ENCODE measurements at places on chromosomes 7 and 10.

DNA sequence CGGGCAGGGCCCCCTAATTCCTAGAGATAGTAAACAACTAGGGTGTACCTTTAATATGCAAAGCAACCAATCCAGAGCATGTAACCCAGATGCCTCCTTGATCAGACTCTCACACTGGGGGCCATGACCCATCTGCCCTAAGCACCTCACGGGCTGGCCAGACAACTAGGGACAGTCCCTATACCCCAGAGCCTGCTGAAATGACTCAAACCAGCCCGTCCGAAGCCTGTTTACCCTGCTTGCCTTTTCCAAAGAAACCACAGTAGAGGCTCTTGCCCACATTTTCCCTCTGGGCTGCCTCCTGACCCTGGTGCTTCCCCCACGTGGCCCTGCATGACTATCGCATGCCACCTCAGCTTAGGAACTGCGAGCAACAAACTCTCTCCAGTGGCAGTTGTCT lies 46.2 kb downstream of the RGS10 start:
- no peak for DNase-seq

DNA sequence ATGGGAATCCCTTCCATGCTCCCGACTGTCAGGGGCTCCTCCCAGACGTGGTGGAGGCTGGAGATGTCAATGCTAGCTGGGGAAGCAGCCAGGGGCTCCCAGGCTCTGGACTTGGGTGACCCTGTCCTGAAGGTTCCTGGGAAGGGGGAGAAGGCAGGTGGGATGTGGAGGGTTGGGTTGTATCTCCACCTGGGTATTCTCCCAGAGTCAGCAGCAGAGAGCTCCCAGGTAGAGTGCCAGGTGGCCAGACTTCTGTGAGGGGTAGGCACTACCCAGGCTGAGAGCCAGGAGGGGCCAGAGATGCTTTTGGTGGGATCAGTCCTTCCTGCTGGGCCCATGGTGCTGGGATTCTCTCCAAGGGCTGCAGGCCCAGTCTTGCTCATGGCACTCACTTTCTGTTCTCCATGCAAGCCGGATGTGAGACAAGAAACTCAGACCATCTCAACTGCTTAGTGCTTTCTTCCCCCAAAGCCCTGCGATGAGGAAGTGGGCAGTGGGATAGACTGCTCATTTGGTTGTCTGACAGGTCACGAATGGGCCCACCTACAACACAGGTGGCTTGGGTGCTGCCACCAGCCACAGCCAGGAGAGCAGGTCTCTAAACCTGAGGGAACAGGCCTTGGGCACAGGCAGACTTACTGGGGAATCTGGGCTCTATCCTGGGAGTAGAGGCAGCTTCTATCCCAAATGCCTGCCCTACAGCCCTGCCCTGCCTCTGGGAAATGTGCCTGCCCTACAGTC lies 52.5 kb upstream of the CAMK2B start:
- DNase-seq = no peak

GRCh38 chr7:103113164-103113563 lies 35.7 kb downstream of the NAPEPLD start:
- no peak for DNase-seq

GRCh38 chr10:61781969-61782403 lies 119.3 kb downstream of the CABCOCO1 start:
- DNase-seq = no peak

- no peak for DNase-seq
Observed at GRCh38 chr7:102101926-102102325, 184.7 kb upstream of the SH2B2 start.

GRCh38 chr10:48545462-48546145 lies 59.3 kb downstream of the ARHGAP22 start:
- no peak for DNase-seq

- no peak for DNase-seq
Observed at GRCh38 chr7:119748991-119749390, 524.0 kb upstream of the KCND2 start.

DNA sequence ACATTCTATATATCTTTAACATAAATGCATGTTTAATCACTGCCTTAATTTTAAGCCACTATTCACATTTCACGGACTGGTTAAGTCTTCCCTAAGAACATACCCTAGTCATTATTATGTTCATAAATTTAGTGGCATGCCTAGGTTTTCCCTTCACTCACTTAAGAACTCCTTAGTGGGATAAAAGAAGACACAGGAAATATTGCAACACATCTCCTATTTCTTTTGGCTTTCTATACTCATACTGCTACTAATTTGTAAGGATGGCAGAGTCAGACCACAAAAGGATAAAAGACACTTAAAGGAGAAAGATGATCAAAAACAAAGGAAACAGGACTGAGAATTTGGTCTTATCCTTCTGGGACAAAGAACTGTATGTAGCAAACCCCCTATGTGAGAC lies 951.4 kb downstream of the SORCS3 start:
- no peak for DNase-seq

GRCh38 chr10:102455893-102456471 lies 4.6 kb upstream of the C10orf95 start:
- DNase-seq = no peak

GRCh38 chr7:140230861-140231770 lies 54.3 kb upstream of the KDM7A start:
- DNase-seq = peak; percentile 17

- no peak for DNase-seq
Observed at GRCh38 chr10:97656777-97657176, 16.3 kb downstream of the PI4K2A start.

DNA sequence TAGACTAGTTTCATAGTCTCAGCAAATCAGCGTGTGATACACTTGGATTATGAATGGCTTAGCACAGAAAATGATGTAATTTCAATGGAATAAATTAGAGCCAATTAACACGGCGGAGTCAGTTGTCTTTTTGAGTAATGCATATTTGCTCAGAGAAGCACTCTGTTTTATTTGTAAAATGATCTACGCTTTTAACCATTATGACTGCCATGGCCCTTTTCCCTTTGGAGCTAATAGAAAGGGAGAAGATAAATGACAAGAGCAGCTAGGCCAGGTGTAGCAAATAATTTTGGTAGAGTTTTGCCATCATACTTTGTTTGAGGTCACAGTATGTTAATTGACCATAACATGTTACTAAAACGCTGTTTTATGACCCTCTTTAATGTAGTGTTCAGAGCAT lies 86.8 kb downstream of the GPR158 start:
- no peak for DNase-seq

- no peak for DNase-seq
Observed at GRCh38 chr7:151599401-151600227, 79.9 kb upstream of the RHEB start.

DNA sequence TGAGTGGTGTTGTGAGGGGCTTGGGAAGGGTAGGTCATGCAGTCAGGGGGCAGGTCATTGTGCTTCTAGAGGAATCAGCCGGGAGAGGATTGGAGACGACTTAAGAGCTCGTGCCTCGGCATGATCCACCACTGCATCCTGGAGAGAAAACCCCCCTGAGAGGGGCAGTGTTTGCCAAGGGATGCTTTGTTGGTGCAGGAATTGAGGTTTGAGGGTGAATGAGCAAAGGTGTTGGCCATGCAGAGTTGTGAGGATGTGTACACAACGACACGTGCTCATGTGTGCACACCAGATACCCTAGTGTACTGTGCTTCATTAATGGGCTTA lies 85.6 kb upstream of the ANLN start:
- DNase-seq = no peak

- no peak for DNase-seq
Observed at GRCh38 chr7:71019706-71020105, 112.2 kb upstream of the GALNT17 start.

- DNase-seq = no peak
Observed at GRCh38 chr7:2542011-2542915, 13.1 kb downstream of the BRAT1 start.

DNA sequence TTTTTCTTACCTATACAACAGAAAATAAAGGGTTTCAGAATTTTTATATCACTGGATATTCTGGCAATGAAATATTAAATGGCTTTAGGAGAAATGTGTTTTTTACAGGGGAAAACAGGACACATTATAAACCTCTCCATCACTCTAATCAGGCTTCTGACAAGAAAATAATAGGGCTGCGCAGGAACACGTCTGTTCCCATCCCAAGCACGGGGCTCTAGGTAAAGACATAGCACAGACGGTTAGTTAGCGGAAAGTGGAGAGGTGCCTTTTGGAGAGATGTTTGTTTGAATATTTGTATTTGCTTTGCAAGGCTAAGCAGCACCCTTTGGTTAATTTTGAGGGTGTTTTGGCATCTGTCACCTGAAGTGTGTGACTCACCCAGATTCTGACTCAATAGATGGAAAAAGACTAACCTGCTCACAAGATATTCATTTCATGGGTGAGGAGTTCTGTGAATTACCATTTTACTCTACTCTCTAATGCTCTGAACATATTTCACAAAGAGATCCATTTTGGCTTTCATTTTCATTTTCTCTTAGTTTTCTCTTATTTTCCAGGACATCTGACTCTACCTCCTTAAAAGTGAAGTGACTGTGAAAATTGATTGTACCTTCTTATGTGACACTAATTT lies 174.5 kb upstream of the AKR1E2 start:
- no peak for DNase-seq
